MV-4-11 (cell line): ENCODE measurements at places on chromosomes 7 and 10.

DNA sequence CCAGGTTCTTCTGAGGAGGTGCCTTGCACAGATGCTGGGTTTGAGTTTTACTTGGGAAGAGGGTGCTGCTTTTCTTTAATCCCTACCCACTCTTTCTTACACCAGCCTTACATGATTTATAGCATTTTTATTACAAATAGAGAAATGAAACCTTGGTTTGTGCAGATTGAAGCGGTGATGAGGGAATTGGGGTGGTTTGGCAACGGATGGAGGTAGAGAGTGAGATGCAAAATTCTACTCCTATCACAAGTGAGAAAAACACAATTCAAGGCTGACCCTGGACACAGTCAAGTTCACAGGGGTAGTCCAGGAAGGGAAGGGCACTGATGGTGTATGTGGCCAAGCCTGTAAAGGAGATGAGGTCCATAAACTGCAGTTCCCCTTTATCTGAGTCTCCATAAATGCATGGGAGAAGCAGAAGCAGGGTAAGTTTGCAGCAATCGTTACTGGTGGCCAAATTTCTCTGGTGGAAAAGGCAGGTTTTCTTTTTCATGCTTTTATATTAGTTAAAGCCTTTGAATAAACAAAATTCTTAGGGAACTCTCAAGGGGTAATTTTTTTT, 214.3 kb downstream of the JAZF1 start:
- DNase-seq, result peak; percentile 66

DNA sequence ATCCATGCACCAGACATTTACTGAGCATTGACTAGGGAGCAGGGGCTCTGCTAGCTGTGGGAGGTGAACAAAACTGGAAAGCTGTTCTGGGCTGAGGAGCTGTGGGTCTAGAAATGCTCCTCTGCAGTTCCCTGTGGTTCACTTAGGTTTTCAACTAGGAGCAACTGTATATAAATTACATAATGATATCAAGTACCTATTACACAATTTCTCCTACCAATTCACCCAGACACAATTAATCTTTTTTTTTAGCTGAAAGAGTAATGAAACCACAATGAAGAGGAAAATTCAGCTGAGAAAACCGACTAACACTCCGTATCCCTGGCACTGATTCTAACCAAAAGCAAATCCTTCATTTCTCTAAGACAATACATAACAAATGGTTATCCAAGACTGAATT, 39.4 kb downstream of the COL28A1 start:
- no peak for DNase-seq

- no peak for DNase-seq
Observed at GRCh38 chr10:60834401-60834800, 56.1 kb downstream of the CDK1 start.

- DNase-seq, result no peak
Observed at GRCh38 chr7:140485500-140486265, 6.4 kb upstream of the MKRN1 start.

DNA sequence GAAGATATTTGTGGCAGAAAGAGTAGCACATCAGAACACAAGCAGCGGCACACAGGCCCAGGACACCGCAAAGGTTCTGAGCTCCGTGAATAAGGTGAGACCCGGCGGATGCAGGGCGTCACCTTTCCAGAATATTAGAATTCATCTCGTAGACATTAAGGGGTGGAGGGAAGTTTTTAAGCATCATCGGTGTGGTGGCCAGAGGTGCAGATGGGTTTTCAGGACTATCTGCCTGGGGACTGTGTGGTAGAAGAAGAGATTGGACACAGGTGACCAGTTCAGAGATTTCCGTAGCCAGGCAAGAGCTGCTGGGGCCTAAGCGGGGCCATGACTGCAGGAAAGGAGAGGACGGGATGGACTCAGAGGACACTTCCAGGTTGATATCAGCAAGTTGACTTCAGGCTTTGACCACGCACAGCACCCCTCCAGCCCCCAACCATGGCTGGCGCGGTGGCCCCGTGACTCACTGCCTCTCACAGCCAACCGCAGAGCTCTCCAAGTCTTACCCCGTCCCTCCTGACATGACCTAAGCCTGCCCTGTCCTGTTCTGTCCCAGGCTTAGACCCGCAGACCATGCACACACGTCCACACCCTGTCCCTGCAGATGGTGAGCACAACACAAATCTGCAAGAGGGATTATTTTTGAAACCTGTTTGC, 97.2 kb downstream of the OAT start:
- no peak for DNase-seq

GRCh38 chr7:142942746-142943145, 3.5 kb downstream of the LLCFC1 start:
- no peak for DNase-seq

- peak; percentile 45 for DNase-seq
Observed at GRCh38 chr10:31940839-31941653, 12.4 kb upstream of the ARHGAP12 start.

DNA sequence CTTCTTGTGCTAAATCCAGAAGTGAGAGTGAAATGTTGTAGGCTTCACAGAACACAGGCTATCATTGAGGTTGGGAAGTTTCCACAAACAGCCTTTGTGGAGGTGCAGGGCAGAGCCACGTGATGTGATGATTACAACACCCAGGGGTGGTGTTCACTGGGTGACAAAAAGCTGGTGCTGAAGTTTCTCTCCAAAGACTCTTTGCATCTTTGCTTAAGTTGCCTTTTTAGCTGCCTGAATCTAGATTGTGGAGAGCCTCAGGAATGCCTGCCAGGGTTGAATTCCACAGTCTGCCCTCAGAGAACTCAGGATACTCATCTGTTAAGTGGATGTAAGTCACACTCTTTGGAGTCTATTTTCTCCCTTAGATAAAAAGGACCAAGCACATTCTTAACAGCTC, 56.3 kb downstream of the PLXNA4 start:
- DNase-seq, result peak; percentile 94

DNA sequence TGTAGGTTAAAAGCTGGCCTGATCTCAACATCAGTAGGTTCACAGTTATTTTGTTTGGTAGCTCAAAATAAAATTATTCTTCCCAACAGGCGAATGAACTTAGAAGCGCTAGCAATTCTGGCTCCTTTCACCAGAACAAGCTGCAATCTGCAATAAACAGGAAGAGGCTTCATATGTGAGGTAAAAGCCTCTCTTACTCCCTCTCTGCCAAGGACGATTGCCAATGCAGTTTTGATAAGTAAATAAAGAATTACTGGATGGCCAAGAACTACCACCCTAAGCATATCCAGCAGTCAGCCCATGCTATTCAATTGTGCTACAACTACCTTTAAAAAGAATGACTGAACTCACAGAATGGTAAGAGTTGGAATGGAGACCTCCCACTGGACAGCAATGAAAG, 150.0 kb upstream of the LAMB4 start:
- no peak for DNase-seq

- no peak for DNase-seq
Observed at GRCh38 chr7:52540041-52540440, 495.4 kb upstream of the POM121L12 start.

DNA sequence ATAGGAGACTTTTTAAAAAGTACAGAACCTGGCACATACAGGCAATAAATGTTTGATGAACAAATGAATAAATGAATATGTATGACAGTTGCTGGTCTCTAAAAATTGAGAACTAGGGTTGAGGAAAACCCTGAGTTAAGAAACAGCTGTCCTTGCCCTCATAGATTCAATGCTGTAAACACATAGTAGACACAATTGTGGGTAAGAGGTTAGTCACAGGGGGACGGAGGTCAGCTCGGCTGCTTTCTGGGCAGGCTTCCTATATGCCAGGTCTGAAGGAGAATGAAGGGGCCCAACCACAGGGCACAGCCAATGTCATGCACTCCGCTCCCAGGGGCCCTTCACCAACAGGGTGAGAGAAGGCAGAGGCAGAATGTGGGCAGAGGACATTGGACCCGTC, 143.3 kb upstream of the RSU1 start:
- DNase-seq, result no peak

GRCh38 chr10:77441353-77442166, 196.0 kb downstream of the KCNMA1 start:
- no peak for DNase-seq

DNA sequence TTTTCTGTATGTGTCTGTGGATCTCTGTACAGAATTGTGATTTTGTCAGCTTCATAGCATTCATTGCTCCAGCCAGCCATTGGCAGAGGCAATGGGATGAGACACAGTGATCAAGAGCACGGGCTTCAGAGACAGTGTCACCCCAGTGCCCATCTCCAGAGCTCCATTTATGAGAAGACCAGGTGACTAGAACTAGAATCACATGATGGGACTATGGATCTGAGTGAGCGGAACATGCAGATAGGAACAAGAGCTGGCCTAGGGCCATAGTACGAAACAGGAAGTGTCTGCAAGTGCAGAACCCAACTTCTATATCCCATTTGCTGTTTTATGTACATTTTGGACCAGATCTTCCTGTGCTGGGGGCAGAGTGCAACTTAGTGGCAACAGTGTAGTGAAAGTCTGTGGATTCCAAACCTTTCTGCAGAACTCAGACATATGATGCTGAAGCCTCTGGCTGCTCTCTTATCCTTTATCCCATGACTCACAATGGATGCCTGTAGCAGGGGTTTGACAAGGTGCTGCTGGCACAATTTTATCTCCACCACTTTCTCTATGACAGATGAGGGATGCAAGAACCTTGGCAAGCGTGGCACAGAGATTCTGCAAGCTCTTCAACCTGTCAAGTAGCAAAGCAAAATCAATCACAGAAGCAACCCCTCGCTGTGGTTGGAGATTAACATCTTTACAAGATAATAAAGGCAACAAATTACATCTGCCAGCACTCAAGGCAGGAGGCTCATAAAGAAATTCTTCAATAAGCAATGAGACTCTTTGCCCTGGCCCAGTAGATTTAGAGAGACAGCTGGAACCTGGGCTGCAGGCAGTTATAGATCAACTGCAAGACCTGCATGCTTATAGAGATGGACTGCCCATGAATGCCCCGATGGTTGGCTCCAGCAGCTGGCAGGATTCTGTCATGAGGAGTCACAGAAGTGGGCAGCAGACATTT, 681.3 kb downstream of the TNS3 start:
- DNase-seq, result no peak

DNA sequence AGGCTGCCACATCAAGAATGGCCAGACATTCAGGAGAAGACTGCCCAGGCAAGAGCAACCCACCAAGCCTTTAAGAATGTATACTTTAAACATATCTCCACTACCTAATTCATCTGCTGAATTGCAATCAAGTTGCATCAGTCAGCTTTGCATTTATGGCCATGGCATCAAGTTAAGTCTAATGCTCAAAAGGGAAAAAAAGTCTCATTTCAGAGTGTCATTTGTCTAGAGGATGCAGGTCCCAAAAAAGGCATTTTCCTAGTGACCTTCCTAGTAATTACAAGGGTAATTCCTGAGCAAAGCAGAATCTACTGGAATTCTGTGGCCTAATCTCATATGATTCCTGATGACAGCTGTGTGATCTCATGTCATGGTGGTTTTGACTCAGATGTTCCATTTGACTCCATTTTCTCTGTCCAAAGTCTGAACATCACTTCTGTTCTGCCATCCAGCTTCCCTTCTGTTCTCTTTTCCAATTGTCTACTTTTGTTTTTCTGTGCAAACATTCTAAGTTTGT, 7.3 kb upstream of the CABCOCO1 start:
- DNase-seq, result no peak

DNA sequence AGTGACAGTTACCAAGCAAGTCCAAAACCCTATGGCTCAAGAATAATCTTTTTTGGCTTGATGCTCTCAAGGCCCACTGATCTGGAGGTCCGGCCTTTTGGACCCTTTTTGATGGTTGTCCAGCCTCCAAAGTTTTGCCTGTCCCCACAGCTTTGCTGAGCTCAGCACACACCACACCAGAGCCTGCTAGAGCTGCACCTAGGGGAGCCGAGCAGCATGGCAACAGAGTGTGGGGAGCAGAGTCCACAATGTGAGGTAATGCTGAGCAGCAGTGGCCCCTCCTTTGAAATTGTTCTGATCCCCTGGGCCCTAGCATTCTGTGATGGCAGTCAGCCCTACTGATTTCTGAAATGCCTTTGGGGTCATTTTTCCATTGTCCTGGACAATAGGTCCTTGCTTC, 9.3 kb downstream of the GIMAP7 start:
- DNase-seq, result no peak

DNA sequence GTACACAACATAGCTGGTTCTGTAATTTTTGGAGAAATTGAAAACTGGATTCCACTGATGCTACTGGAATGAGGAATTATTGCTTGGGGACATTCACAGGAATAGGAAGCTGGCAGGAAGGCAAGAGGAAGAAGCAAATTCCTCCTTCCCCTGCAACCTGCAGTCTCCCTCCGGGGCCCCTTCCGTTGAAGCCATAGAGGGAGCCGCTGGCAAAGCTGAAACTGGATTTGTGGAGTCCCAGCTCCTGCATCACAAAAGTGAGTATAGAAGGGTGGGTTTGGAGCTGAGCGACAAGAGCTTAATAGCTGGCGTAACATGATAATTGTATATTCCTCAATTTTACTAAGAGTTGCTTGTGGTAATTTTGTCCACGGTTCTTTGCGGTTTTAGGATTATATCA, 190.8 kb downstream of the ADRA2A start:
- DNase-seq, result no peak

GRCh38 chr10:71663311-71663710, 56.3 kb downstream of the C10orf105 start:
- no peak for DNase-seq

GRCh38 chr7:141073173-141073640, 657 bp upstream of the TMEM178B start:
- no peak for DNase-seq

- no peak for DNase-seq
Observed at GRCh38 chr10:122280156-122280555, 9.1 kb downstream of the BTBD16 start.

DNA sequence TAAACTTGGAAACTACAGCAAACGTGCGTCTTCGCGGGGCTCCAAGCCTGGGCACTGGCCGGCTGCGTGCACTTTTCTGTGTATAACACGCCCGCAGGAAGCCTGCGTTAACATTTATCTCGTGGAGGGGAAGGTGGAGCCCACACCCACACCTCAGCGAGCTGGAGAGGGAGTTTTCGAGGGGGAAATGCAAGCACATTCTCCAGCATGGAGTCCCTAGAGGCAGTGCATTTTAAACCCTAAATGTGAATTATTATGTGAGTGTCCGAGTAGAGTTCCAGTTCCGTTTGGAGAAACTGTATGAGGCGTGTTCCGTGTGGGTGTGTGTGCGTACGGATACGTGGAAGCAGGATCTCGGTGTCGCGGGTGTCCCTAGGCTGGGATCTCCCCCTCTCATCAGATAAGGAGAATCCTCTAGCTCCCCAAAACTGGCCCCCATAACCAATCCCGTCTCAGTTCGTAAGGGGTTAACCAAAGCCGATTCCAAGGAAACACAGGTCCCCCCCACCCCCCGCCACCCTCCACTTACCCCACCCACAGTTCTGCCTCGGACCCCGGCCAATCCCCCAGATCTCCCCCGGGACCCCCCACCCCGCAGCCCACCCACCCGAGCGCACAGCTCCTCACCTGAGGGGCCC, 403 bp downstream of the CDK6 start:
- peak; percentile 47 for DNase-seq

GRCh38 chr7:112416127-112416526, 34.1 kb upstream of the IFRD1 start:
- DNase-seq, result no peak

GRCh38 chr10:93595378-93596161, 5.5 kb downstream of the RBP4 start:
- no peak for DNase-seq

- no peak for DNase-seq
Observed at GRCh38 chr7:77181015-77181595, 18.5 kb downstream of the FGL2 start.
